Suprapubic skin (tissue), 4 donors: ENCODE measurements at places on chromosomes 2 and 18.

DNA sequence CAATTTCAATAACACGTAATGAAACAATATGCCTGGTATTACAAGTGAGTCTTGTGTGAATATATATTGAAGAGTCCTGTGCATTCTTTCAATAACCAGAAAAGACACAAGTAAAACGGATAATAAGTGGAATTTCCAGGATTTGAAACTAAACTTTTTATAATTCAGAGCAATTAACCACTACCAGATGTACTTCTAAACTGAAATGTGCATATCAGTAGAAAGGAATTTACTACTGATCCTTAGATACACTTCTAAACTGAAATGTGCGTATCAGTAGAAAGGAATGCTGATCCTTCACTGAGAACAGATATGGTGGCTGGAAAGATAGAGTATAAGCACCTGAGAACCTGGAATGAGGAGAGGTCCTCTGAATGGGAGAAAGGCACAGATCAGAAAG is 470.9 kb upstream of the SPHKAP start:
- DNase-seq: no peak

DNA sequence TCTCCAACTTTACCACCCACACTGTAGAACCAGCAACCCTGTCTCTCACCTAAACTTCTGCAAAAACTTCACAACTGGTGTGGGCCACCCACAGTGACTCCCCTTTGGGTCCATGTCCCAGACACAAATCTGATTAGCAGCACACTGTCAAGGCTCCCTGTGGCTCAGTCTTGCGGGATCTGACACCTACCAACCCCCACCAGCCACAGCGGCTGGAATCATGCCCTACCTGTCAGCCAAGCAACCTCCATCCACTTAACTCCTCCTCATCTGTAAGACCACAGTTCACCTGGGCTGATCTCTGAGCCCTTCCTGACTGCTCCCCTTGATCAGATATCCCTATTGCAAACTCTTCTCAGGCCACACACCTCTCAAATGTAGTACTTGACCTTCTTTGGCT is 14.6 kb downstream of the TCF4 start:
- DNase-seq: no peak

DNA sequence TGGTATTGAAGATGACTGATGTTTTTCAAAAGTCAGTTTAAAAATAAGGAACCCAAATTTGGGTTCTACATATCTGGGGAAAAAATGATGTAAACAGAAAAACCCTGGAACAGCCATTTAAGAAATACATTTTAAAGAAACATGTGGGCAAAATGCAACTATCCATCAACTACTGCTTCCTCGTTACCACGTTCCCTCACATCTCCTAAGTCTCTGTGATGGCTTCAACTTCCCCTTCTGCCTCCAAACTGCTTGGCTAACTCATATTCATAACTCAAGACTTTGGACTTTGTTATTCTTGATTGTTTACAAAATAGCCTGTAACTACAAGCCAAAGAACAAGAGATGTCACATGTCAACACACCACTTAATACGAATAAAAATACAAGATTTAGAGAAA is 116.3 kb downstream of the DYM start:
- DNase-seq: no peak

DNA sequence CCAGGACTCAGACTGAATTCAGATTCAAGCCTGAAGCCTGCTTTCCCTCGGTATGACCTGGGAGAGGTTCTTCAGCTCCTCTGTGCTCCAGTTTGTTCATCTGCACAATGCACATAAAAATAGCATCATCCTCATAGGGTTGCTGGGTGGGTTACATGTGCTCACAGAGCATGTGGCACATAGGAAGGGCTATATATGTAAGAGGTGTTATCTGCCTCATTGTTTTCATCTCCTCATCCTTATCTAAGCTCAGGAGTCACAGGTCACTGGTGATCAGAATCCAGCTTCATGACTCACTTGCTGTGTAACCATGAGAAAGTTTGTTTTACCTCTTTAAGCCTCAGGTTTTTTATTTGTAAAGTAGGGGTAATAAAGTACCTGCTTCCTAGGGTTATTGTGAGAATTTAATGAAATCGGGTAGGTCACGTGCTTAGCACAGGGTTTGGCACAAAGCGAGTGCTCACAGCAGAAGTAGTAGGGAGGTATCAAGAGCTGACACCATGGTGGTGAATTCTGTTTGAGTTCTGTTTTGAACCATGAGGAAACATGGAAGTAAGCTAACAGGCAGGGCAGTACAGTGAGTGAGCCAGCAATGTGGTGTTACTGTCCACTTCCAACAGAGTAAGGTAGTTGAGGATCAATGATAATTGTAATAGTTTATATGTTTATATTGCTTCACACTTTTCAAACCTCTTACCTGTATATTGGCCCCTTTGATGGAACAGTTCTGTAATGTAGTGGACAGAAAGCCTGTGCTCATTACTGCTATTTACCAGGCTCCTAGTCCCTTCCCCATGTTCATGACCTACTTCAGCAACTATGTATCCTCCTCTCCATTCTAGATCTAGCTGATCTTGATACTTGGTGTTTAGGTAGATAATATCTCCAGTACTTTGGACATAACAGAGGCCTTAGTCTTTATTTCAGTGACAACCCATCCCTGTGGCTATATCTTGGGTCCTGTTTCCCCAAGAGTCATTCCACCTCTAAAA is 141.4 kb upstream of the LTBP1 start:
- no peak for DNase-seq

DNA sequence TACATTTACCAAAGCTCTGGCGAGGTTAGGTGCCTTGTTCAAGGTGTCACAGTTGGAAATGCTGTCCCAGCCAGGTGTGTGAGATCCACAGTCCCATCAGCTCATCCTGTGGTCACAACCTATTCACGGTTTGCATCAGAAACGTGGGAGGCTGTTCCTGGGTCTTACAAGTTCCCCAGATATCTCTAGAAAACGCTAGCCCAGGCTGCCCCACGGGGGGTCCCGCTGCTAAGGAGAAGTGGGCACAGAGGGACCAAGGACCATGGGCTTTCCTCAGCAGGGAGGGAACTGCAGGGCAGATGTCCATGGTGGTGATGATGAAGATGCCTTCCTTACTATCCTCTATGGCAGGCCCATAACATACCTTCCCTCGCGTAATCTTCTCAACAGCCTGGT is 649 bp downstream of the FECH start:
- no peak for DNase-seq
